ENCODE measurements at places on chromosomes 11 and 22. TPM values are rescaled to one million over a fixed set of nuclear protein-coding genes. Genes with fewer than 3 reads are reported as not detected.

Gene F2
- polyA plus RNA-seq: 0.07 TPM

Gene KCNK7
- 3.8 TPM for polyA plus RNA-seq

Gene IL18
- 22.4 TPM for polyA plus RNA-seq

Gene PLEKHA7
- polyA plus RNA-seq: 7.3 TPM

Gene OSBP2
- polyA plus RNA-seq: 0.46 TPM

Gene MIOX
- polyA plus RNA-seq: 1.7 TPM

Gene RFPL2
- polyA plus RNA-seq: 0.23 TPM

Gene DCHS1
- polyA plus RNA-seq: 6.5 TPM

Gene GVQW3
- 1.4 TPM for polyA plus RNA-seq

Gene IFTAP
- polyA plus RNA-seq: 31.8 TPM

Gene BUD13
- 18.1 TPM for polyA plus RNA-seq

Gene TEAD1
- 3.7 TPM for polyA plus RNA-seq

Gene RPS3
- 3,302 TPM for polyA plus RNA-seq

Measured in thymus (tissue), 14 donors.